ENCODE measurements at places on chromosomes 2 and 18.

DNA sequence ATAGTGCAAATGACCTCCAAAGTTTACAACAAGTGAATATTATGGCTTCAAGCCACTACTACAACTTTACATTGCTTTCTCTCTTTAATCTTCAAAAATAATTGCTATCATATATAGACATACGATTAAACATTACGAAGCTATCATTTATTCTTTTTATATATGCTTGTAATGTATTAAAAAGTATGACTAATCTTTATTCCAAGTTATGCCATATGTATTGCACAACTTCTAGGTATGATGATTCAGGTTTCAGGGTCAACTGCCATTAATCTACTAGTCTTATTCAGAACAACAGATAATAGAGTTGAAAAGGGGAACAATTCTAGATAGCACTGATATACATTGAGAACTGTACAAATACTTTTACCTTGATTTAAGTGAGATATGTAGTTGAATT is 506.2 kb upstream of the TMEFF2 start:
- no peak for DNase-seq

DNA sequence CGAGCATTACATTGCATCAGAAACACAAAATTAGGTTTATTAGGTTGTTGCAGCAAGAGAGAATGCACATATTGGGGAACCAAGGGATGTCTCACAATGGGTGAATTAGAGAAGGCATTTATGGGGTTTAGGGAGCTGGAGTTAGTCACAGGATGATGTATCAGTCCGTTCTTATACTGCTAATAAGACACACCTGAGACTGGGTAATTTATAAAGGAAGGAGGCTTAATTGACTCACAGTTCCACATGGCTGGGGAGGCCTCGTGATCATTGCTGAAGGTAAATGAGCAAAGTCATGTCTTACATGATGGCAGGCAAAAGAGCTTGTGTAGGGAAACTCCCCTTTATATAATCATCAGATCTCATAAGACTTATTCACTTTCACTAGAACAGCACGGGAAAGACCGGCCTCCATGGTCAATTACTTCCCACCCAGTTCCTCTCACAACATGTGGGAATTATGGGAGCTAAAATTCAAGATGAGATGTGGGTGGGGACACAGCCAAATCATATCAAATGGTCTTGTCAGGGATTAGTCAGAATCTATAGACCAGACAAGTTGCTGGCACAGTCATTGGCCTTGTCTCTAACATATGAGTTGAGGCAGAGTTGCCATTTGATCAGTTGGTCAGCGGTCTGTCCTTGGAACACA is 61.9 kb upstream of the RBMS1 start:
- no peak for DNase-seq

- DNase-seq, result no peak
Measured at GRCh38 chr18:45617284-45617683, 2.0 kb downstream of the SLC14A2 start.

- no peak for DNase-seq
Measured at GRCh38 chr2:74554820-74555531, 456 bp downstream of the DOK1 start.

DNA sequence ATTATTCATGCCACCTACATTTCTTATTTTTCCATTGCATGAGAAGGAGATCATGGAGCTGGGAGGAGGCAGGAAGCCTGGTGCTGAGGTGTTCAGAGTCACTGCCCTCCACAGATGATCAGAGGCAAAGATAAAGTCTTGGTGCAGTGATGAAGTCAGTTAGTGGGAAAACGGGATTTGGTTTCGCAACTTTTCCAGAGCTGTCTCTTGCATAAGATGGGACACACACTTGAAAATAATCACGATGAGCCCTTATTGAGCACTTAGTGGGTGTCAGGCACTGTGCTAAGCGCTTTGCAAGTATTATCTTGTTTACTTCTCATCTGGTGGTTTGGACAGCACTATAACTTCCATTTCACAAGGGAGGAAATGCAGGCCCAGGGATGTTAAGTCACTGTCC is 222.1 kb upstream of the SMAD2 start:
- DNase-seq, result no peak
